HT-29 (cell line): ENCODE measurements at places on chromosomes 16 and 17. TPM values are rescaled to one million over a fixed set of nuclear protein-coding genes. Genes with fewer than 3 reads are reported as not detected.
A peak's percentile ranks its signal among the peaks of the same experiment; 100 is the strongest.

GRCh38 chr17:55794725-55795482 lies 44.1 kb downstream of the PCTP start:
- DNase-seq, result no peak

GAS7 gene
- total RNA-seq, result 0.13 and 2.1 TPM in 2 replicates

GRCh38 chr17:3919123-3919624 lies 2.9 kb upstream of the P2RX1 start:
- DNase-seq, result no peak

- DNase-seq, result no peak
Observed at GRCh38 chr16:19645557-19645981, 72.5 kb downstream of the KNOP1 start.

DNA sequence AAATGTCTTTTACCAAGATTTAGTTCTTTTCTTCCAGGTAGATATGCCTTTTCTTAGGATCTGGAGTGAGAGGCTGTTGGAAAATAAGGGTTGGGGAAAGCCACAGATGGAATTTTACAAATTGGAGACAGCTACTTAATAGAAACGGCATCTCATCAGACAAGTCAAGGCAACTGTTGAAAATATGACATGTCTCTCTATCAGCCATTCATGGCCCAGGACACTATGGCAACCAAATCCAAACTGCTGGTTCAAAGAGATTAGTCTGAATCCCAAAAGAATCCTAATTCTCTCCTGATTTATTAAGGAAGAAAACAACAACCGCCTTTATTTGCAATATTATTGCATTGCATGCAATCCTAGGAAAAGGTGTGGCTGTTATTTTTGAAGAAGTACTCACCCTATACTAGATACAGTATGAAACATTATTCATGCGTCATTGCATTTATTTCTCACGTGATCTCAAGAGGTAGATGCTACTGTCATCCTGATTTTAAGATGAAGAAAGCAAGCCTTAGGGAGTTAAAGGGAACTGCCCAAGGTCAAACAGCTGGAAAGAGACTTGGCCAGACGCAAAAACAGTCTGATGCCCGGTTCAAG lies 12.6 kb upstream of the CEP20 start:
- DNase-seq, result no peak

DNA sequence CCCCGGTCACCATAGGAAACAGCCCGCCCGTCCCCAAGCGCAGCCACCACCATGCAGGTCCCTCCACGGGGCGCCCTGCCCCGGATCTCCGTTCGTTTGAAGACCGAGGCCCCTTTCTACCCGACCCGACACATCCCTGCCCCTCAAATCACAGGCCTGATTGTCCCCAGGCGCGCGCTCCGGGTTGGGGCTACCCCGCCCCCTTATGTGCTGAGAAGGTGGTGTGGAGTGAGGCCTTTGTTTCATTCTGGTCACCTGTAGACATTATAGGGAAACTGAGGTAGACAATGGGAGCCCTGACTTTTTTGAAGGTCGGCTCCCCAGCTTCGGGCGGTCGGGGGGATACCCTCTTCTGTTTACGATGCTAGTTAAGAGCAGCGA lies 763 bp upstream of the ACTG1 start:
- DNase-seq, result peak; percentile 78

DNA sequence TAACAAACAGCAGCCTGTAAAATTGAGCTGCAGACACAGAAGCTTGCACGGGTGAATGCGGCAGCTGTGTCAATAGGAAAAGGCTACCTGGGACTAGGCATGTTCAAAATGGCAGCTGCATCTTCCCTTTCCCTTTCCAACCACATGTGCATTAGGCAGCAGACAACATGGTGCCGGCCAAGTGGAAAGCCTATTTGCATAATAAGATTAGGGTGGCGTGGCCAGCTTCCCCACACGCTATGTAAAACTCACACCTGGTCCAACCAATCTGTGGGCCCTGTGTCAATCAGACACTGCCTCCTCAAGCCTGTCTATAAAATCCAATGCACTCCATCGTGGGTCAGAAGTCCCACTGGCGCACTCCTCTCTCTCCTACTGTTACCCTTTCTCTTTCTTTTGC lies 61.0 kb upstream of the RBBP6 start:
- no peak for DNase-seq

KRT17 gene
- total RNA-seq, result 286 and 297 TPM in 2 replicates

GRCh38 chr16:81136390-81137335 lies 40.5 kb upstream of the GCSH start:
- DNase-seq, result no peak

- no peak for DNase-seq
Observed at GRCh38 chr16:79656553-79657115, 56.1 kb upstream of the MAF start.

GRCh38 chr17:59401274-59401673 lies 69.8 kb downstream of the YPEL2 start:
- no peak for DNase-seq

DNA sequence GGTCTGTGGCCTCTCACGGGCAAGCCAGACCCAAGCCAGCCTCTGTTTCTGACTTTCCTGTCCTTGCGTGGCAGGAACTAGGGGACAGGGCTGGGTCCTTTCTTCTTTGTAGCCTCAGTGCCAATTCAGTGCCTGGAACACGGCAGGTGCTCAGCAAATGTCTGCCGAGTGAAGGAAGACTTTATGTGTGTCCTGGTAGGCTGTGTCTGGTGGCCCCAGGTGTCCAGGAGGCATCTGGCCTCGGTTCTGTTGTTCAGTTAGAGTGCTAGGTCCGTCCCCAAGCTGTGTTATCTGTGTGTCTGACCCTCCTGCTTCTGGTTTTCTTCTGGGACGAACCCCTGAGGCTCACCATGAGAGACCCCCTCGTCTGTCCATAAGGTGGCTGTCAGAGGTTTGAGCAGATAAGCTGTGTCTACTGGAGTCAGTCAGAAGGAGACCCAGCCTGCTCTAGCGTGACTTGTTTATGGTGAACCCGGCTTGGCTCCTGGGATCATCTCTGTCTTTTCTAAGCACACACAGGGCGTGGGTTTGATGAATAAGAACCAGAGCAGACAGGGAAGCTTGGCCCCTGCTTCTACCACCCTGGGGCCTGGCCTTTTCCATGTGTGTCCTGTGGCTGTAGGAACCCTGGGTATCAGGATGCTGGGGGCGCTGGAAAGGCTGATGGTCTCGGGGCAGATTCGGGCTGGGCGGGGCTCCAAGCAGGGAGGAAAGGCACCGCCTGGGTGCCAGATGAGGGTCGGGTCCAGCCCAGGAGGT lies 39.3 kb downstream of the ENGASE start:
- no peak for DNase-seq

DNA sequence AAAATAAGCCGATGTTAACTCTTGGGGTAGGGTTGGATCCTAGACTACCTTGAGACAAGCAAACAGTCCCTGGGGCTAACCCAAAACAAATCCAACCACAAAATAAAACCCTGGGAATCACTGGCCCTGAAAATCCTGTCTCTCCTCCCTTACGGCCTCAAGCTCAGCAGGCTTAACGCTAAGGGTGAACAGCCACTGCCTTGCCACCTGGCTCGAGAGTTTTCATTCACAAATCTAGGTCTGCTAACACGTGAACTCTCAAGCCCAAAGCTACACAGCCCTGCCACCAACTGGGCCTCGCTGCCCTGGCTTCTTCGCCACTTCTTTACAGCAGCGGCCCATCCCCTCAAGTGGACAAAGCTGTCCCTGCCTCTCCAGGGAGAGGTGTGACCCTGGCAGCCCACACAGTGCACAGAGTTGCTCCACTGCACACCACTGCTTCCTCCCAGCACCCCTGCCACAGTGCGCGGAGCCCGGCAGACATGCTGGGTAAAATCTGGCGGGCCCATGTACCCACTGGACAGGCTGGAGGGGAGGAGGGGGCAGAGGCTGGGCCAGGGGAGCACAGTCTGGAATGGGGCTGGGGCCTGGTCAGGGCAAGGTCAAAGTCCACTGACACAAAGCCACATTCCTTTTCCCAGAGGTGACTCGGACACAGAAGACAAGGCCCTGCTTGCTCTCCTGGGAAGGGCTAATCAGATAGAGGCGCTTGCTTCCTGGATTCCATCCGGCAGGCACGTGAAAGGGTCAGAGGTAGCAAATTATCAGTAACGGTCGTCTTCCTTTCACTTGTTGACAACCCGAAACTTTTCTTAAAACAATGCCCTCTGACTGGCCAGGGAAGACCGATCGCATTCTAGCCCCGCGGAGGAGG lies 996 bp downstream of the PCYT2 start:
- peak; percentile 40 for DNase-seq

DNA sequence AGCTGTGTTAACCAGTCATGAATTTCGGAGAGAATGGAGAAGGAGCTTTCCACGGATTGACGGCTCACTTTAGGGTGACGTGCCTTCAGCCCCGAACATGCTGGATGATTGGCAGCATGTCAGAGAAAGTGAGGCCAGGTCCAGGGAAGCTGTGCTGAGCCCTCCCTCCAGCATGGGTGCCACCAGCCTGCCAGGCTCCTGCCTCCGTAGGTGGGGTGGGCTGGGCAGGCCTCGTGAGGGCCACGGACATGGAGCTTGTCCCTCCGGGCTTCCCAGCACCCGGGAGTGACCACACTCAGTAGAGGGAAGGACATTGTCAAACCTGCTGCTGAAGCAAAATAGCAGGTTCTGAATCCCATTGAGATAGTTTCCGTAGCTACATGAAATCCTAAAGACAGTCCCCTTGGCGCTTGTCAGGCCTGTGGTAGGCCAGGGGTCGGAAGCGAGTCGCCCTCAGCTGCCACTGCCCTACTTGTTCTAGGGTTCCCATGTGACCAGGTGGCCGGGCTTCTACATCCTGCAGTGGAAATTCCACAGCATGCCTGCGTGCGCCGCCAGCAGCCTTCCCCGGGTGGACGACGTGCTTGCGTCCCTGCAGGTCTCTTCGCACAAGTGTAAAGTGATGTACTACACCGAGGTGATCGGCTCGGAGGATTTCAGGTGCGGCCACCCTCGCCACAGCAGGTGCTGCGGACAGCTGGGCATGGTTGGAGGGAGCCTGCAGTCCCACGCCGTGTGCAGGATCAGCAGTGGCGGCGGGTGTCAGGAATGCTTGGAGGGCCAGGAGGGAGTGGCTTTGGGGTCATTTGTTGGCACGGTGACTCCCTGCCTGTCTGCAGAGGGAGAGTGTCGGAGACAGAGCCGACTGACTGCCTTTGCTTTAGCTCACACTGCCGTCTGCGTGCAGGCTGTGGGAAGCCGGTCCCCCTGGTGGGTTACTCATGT lies 72.3 kb downstream of the SEC14L1 start:
- DNase-seq, result no peak

- no peak for DNase-seq
Observed at GRCh38 chr16:11325404-11326083, 19.7 kb upstream of the RMI2 start.

SMG1 gene
- total RNA-seq, result 28.7 and 36.2 TPM in 2 replicates

DNA sequence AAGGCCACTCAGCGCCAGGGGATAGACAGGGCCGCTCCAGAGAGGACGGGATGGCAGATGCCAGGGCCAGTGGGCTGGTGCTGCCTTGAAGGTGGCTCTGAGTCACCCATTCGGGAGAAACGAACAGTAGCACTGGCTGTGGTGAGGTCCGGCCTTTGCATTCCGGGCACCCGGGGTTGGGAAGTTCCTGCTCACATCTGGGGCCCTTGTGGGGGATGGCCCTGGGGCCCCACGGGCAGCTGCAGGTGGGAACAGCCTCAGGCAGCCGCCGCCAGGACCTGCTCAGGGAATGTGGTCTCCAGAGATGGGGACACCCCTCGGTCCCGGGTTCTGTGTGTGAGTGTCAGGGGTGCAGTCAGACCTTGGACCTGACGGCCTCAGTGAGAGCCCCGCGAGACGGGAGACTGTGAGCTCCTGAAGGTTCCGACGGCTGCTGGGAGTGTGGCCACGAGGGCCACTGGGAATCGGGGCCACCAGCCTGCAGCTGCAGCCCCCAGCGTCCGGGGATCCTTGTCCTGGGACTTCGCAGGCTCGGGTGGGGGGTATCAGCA lies 1.4 kb downstream of the CBFA2T3 start:
- no peak for DNase-seq

- no peak for DNase-seq
Observed at GRCh38 chr17:60154616-60155426, 5.0 kb downstream of the CA4 start.

- DNase-seq, result no peak
Observed at GRCh38 chr17:62821189-62822079, 13.3 kb upstream of the MARCHF10 start.

PRSS33 gene
- 0.13 TPM in 1 of 2 replicates, not detected in the other for total RNA-seq

- no peak for DNase-seq
Observed at GRCh38 chr16:86556576-86556975, 1.5 kb upstream of the MTHFSD start.

- DNase-seq, result peak; percentile 83
Observed at GRCh38 chr16:53098526-53099317, 43.9 kb downstream of the CHD9 start.

GRCh38 chr17:7192271-7192937 lies 13.2 kb upstream of the ASGR1 start:
- DNase-seq, result no peak

GRCh38 chr16:76277460-76278030 lies 344 bp downstream of the CNTNAP4 start:
- DNase-seq, result no peak

DNA sequence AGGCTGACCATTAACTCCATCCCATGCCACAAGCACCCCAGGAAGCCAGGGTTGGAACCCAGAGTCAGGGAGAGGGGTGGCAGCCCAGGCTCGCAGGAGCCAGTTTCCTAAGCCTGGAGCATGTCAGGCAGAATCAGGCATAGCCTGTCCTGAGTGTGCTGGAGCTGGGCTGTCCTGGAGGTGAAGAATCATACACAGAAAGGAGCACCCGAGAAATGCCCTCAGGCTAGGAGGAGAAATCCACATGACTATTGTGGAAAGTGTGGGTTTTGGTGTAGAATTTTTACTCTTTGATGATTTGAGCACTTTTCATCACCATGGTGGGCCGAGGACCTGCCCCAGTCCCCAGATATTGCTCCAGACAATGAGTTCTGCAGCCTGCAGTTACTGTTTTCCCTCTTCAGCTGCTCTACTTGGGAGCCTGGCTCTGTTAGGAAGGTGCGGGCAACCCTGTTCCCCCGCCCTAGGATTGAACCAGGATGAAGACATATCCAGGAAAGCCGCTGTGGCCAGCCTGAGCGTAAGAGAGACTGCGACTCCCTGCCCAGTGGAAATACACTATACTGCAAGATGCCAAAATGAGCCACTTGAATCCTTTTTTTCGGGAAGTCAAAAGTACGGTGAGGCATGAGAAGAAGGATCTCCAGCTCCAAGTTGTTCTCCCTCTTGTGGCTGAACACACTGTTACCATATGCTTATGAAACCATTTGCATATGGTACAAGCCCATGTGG lies 29.0 kb upstream of the HEATR6 start:
- DNase-seq, result peak; percentile 18

- DNase-seq, result no peak
Observed at GRCh38 chr16:80283466-80284392, 257.1 kb upstream of the DYNLRB2 start.

DNA sequence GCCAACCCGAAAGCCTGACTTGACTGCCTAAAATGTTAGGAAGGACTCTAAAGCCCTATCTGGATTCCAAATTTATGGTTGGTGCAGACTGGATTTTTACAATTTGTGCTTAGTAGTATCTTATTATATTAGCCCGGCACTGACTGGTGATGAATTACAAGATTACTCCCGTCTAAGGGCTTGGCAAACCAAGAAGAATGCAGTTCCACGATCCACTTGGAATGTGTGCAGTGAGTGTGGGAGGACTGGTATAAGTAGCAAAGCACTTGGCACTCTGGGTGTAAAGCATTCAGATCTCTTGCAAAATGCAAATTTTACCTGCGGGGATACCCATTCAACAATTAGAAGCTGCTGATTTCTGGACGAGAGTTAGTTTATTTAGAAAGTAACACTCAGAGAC lies 539.4 kb downstream of the MAF start:
- DNase-seq, result no peak
